ENCODE measurements at places on chromosomes 16 and 17.

GRCh38 chr16:11915114-11915643 is 577 bp downstream of the GSPT1 start:
- DNase-seq, result peak; percentile 42

DNA sequence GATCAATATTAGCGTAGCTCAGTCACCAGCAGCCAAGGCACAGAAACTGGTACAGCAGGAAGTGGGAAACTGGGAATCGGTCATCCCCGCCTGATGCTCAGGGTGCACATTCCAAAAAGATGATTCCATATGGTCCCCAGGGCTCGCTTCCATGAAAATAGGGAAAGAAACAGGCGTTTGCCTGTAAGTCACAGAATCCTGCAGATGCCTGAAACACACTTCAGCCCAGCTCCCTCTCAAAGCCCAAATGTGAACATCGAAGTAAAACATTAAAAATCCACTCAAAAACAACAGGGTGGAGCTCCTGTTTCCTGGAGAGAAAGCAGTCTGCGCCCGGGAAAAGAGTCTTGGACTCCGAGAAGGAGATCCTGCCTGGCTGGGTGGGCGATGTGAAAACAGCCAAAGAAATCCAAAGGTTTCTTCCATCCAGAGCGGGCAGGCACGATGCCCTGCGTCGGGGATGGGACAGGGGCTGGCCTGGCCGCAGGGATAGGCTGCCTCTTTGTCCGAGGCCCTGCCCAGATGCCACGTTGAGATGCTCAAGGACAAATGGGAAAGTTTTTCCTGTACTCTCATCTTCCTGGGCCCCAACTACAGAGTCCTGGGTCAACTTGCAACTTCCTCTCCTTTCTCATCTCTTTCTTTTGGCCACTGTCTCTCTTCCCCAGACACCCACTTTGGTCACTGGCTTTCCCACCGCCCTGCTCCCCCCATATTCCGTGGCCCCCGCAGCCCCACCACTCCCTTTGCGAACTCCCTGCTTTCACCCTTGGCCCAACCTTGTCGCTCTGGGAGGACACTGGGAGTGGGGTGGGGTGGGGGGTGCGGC is 743 bp downstream of the WIPI1 start:
- DNase-seq, result no peak

DNA sequence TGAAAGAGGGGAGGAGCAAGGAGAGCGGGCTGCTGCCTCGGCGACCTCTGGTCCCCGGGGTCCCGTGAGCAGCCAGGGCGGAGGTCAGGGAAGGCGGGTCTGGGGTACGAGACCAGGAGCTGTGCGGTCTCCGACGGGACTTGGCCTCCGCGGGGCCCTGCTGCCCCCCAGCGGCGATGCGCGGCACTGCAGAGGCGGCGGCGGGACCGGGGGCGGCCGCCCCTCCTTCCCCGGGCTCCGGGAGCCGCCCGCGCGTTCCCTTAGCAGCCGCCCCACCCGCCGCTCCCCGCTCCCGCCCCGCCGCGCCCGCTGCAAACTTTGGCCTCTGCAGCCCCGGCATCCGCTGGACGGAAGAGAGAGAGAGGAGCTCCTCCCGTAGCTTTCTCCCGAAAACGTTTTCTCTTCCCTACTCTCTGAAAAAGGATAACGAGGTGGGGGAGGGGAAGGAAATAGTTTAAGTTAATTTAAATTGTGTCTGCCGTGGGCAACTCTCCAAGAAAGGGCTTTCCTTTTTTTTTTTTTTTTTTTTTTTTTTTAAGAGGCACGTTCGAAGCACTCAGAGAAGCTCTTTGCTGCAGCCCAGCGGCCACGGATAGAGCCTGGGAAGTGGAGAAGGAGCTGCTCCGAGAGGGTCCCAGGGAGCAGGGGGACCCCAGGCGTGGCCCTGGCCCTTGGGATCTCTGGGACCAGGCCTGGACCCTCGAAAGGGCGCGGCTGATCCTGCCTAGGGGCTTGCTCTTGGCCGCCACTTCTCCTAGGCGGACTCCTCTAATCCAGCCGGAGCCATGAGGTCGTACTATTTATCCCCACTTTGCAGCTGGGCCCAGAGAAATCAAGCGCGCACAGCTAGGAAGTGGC is 43.2 kb downstream of the C16orf82 start:
- peak; percentile 90 for DNase-seq

DNA sequence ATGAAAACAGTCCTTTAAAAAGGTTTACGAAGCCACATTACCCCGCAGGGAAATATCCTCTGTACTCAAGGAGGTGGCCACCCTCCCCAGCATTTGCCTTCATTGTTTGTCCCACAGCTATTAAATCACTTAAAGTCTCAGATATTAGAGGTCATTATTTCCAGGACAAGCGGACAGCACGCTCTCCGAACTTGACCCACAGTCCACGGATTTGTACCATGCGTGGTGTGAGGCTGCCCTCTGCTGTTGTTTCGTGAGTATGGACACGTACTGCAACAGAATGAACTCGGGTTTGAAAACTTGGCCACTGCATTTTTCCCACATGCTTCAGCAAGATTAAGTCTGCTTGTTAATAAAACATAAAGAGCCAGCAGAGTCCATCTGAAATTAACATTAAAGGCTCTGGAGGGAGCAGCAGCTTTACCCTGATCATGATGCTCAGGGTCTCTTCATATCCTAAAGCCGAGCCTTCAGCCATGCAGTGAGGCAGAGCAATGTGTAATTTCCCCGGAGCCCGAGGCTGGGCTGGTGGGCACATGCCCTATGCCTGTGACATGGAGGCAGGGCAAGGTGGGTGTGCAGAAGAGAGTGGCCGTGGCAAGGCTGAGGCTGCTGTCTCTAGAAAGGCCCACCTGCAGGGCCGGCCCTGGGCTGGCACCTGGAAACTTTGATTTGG is 19.7 kb downstream of the MEAK7 start:
- DNase-seq, result peak; percentile 35

DNA sequence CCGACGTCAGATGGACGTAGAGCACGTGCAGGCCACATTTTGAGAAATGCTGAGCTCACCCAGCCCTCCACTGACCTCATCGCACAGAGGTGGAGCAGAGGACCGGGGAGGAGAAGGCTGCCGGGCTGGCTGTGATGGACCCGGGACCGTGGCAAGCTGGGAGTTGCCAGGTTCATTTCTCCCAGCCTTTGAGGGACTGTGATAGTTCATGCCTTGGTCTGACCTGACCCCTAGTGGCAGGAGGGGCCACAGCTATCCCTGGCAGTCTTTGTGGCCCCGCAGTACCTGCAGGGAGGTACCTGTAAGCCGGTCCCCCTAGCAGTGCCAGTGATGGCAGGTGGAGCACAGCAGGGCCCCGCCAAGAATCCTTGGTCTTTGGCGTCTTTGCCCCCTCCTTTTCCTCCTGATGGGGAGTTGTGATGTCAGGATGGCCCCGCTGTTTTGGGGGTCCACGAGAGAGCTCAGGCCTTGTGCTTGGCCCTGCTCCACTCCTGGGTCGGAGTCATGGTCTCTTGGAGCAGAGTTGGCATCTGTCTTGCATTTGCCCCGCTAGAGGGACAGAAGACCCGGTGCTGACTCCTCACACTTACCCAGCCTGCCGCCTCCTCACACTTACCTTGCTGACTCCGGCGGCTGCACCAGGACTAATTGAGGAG is 50.4 kb downstream of the OR1D5 start:
- peak; percentile 57 for DNase-seq

- DNase-seq, result no peak
Observed at GRCh38 chr16:1460602-1461138, 14.2 kb downstream of the CLCN7 start.

DNA sequence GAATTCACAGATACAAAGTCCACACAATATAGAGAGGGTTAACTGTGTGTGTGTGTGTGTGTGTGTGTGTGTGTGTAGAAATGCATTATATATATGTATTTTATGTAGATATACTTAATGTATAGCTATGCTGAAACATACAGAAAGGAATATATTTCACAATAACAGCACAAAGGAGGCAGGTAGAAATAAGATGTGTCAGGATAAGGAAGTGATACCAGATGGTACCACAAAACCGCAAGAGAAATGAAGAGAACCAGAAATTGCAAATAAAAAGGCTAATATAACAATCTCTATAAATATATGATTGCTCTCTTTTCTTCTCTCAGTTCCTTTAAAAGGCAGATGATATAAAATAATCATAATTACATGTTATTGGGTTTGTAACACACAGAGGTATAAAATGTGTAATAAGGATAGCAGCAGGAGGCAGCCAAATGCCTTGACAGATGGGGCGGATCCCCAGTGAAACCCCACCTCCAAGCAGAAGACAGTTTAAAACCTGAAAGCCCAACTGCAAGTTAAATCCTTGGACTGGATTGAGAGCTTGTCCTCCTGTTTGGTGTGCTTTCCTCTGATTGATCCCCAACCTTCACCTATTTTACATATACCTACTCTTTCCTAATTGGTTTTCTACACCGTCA is 365.4 kb upstream of the C16orf82 start:
- DNase-seq, result no peak

GRCh38 chr16:49585143-49585832 is 211.7 kb downstream of the C16orf78 start:
- no peak for DNase-seq

- DNase-seq, result no peak
Observed at GRCh38 chr16:81713295-81713772, 65.8 kb upstream of the PLCG2 start.

DNA sequence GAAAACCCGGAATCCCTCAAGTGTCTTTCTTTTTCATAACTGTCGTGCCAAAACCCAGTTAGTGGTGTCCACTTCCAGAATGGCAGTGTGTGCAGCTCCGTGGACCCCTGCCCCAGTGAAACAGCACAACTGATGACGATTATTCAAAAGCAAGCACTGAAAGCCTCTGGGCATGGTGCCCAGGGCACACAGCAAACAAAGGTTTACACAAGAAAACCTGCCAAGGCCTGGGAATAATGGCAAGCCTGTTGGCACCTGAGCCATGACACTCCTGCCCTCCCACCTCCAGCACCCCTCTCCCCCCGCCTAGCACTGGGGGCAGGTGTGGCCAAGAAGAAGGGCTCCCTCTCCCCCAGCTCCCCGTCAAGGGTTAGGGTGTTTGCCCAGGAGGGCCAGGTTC is 2.8 kb downstream of the PKMYT1 start:
- DNase-seq, result no peak

- DNase-seq, result no peak
Observed at GRCh38 chr16:25279491-25279890, 21.8 kb upstream of the ZKSCAN2 start.

DNA sequence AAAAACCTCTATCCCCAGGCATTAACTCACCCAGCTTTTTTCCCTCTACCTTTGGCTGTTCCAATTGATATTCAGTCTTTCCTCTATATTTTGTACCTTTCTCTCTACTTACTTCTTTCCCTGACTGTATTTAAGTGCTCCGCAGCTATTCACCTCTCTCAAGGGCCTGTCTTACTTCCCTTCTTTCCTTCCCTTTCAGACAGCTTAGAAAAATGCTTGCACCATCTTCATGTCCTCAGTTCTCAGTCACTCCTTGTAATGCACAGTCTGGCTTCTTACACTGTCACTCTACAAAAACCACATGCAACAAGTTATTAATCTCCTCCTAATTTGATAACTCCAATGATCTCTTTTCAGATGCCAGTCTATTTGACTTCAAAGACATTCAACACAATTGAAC is 163.4 kb downstream of the PHKB start:
- DNase-seq, result no peak

- peak; percentile 42 for DNase-seq
Observed at GRCh38 chr16:31201582-31202413, 762 bp downstream of the PYCARD start.

DNA sequence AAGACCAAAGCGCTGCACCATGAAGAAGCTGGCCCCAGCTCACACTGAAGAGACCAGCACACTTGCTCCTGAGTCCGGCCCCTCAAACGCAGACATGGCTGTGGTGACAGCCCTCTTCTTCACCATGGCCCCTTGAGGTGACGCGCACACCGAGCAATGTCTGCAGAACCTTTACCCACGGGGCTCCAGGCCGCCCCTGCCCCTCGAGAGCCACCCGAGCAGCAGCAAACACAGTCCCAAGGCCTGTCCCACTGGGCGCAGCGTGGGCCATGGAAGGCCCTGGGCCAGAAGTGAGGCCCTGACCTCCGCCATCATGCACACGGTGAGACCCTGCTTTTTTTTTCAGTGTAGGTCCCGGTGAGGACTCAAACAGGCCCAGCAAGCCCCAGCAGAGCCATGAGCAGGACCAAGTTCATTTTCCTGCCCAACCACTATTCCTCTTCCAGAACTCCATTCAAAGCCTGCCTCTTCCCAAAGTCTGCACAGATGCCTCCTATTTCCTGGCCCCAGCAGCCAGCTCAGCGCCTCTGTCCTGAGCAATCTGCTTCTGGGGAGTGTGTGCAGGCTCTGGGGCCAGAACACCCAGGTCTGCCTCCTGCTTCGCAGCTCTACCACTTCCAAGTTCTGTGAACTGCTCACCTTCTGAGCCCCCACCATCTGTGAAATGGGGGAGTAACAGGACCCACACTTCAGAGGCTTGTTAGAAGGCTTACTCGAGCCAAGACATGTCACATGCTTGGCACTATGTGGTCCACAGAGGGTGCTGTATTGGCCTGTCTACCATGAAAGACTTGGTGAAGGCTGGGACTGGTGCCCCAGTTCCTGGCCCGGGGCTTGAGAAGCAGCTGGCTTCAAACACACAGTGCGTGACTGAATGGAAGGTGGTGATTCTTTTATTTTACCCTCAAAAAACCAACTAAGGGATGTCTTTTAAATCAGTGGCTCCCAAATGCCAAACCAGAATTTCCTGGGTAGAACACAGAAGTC is 35.7 kb upstream of the GSG1L start:
- no peak for DNase-seq

DNA sequence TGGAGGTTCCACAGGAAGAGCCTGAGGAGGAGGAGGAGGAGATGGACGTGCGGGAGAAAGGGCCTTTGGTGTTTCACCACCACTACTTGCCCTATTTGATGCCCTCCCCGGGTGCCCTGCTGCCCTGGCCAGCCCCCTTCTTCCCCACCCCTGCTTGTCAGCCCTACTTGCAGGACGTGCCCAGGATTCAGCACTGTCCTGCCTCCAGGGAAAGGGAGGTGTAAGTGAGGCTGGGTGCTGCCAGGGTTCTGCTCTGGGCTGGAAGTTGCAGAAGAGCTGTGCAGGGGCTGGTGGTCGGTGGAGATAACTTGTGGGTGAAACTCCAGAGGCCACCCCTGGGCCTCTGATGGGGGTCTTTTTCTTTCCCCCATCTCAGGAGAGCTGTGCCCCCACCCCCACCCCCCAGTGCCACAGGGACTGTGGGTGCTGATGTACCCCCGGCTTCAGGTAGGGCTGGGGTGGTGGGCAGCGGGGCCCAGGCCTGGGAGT is 3.0 kb downstream of the PRR29 start:
- DNase-seq, result no peak

GRCh38 chr17:79188048-79188447 is 113.4 kb downstream of the ENGASE start:
- no peak for DNase-seq

- no peak for DNase-seq
Observed at GRCh38 chr17:13004336-13004735, 13.5 kb downstream of the ELAC2 start.

- no peak for DNase-seq
Observed at GRCh38 chr16:1019231-1020090, 37.9 kb downstream of the SOX8 start.

- DNase-seq, result no peak
Observed at GRCh38 chr17:6046931-6047330, 23.2 kb upstream of the WSCD1 start.

- no peak for DNase-seq
Observed at GRCh38 chr16:87235810-87236515, 81.2 kb downstream of the C16orf95 start.

Measured in stimulated activated CD4-positive, alpha-beta T cell treated with anti-CD3 and anti-CD28 coated beads, Interleukin-2, amount 100 ng/mL, for 24 hours (primary cell).